CD4-positive, alpha-beta memory T cell (primary cell): ENCODE measurements at places on chromosomes 5 and 9.
A peak's percentile ranks its signal among the peaks of the same experiment; 100 is the strongest.

DNA sequence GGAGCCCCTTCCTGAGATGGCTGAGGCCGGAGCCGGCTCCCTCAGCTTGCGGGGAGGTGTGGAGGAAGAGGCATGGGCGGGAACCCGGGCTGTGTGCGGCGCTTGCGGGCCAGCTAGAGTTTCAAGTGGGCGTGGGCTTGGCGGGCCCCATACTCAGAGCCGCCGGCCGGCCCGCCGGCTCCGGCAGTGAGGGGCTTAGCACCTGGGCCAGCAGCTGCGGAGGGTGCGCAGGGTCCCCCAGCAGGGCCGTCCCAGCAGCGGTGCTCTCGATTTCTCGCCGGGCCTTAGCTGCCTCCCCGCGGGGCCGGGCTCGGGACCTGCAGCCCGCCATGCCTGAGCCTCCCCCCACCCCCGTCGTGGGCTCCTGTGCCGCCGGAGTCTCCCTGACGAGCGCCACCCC, 67.9 kb upstream of the SLC28A3 start:
- DNase-seq = no peak

DNA sequence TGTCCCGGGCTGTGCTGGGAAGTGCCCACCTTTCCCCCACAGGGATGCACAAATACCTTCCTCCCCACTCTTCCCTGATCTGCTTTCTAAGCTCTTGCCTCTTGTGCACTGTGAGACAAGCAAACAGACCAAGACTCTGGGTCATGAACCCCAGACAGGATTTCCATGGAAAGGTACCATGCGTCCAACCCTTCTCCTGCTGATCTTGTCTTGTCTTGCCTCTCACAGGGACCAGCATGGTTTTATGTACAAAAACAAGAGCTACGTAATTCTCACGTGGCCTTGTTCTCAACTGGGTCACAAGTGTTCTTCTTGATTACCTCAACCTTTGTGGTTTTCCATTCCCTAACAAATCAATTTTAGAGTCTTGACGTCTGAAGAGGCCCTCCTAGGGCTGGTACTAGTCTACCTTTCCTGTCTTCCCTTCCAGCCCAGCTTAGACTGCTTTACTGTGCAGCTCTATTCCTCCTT, 176.5 kb upstream of the MAP3K1 start:
- no peak for DNase-seq

- no peak for DNase-seq
Measured at GRCh38 chr9:90965226-90966030, 163.8 kb downstream of the SYK start.

DNA sequence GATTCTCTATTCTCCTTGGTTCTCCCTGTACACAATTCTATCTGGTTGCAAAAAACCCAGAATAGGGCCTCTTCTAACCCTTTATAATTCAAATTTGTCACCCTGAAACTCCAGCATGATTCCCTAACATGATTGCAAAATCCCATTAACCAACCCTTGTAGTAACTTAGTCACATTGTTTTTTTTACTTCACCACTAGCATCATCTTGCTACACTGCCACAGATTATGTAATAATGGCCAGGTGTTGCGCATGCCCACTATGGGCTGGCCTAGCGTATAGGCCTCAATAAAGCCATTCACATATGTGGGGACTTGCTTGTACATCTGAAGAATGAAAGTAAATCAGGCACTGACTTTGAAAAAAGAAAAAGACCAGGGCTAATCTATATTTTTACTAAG, 25.7 kb downstream of the FAM170A start:
- DNase-seq = no peak

DNA sequence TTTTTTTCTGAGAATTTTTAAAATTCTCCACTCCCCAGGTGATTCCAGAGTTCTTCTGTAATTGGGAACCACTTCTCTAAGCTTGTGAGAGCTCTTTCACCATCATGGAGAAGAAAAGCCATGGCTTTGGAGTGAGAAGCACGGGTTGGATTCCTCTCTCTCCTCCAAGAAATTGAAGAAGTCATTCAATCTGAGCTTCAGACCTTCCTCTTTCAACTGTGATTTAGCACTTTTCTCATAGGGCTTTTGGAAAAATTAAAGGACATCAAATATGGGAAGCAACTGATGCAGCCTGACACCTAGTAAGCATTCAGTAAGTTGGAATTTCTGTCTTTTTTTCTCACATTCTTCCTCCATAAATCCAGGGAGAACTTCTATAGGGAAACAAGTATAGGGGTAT, 580.4 kb upstream of the KLF4 start:
- DNase-seq = no peak

DNA sequence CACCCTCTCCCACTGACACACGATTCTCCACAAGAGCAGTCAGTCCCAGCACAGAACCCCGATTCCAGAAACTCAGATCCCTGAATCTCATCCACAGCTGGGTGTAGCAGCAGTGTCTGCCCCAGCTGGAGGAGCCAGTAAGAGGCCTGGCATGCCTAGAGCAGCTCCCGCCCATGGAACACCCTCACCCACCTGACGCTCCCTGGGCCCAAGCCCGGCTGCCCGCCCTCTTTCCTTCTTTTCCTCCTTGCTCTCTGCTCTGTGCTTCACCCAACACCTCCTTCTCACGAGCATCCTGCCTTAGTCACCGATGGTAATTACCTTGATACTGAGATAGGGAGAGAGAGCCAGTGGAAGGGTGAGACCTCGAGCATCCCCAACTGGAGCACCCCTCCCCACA, 8.7 kb downstream of the PCDH1 start:
- DNase-seq = no peak

- DNase-seq = no peak
Measured at GRCh38 chr5:88785746-88786565, 97.0 kb downstream of the MEF2C start.

DNA sequence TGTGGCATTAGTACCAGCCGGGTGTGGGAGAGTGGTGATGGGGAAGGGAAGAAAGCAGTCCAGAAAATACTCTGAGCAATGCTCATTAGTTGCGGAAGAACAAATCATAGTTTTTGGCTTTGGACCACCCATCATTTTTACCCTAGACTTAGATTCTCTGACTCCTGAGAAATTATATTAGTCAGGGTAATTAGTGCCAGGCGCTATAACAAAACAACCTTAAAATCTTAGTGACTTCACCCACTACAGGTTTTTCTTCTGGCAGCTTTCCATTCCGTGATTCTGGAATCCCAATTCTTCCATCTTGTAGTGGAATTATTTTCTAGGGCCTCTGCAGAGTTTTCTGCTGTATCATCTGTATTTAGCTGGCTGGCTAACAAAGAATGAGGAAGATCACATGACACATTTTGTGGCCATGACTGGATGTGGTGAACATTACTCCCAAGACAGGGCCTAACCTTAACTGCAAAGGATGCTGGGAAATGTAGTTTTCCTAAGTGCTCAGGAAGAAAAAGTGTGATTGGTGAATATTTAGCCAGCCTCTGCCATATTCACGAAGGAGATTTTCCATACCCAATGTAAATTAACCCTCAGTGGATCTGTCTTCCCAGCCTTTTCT, 373.0 kb upstream of the MEF2C start:
- DNase-seq = no peak

GRCh38 chr5:2453781-2454180, 297.7 kb downstream of the IRX2 start:
- DNase-seq = no peak

DNA sequence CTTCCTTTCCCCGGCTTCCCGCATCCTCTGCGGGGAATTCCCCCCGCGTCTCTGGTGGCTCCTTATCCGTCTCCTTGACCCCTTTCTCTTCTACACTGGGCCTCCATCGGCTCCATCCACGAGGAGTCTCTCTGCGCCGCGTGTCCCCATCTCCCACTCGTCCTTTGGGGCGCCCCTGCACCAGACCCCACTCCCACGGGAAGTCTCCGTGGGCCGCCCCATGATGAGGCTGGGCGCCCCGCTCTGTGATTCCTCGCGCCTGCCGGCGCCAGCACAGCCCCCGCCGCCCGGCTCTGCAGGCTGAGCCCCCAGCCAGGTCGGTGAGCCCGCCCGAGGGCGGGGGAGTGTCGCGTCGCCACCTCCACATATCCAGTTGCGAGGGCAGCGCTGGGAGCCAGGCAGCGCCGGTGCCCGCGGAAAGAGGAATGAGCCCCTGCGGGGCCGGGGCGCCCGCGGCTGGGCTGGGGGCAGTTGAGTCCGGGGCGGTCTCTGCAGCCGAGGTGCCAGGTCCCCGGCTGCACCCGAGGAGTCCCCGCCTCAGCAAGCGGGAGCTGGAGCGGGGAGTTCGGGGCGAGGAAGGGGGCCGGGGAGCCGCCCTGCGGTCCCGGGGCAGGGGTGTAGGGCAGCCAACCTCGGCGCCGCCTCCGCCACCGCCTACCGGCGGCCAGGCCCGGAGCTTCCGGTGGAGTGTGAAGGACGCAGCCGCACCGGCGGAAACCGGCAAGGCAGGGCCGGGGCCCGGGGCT, 2.1 kb upstream of the TRAF1 start:
- peak; percentile 79 for DNase-seq

- DNase-seq = no peak
Measured at GRCh38 chr5:175214152-175214551, 229.8 kb downstream of the DRD1 start.

DNA sequence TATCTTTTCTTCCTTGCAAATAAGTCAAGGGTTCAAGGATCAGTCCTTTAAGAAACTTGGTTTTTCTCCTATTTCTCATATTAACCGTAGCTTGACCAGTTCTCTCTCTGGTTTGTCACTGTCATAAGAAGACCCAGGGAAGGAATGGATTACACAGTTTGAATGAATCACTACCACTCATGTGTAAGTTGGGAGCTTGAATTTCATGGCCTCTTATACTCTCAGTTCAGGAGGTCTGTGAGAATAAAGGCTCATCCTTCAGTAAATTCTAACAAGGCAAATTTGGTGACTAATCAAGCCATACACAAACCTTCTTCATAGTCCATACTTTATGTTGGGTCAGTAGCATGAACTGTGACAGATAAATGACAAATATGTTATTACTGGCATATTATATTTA, 323.1 kb upstream of the ACTBL2 start:
- no peak for DNase-seq

- DNase-seq = no peak
Measured at GRCh38 chr9:81759680-81760215, 70.4 kb upstream of the TLE1 start.

- no peak for DNase-seq
Measured at GRCh38 chr5:61177716-61178115, 15.4 kb upstream of the SMIM15 start.
